ENCODE measurements at places on chromosomes 13 and 19.

DNA sequence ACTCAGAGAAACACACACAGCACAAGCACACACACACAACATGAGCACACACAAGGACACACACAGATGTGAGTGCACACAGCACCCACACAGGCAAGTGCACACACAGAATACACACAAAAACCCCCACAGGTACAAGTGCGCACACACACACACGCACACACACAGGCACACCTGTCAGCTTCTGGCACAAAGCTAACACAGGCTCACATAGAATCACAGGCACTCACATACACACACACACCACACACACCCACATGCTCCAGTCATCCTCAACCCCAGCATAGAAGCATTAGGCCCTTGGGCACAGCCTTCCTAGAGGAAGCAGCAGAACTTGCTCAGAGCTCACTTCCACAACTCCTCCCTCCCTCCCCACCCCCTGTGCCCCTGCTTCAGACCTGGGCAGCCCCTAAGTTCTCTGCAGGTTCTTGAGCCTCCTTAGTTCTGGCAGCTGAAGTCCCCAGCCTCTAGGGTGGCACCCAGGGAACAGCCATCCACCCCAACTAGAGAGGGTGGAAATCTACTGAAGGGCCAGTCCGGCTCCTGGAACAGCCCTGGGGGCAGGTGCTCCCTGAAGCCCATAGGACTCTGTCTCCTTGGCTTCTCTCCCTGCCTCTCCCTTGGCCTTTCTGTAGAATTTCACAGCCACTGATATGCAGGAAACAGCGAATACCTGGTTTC lies 129.9 kb upstream of the VSTM2B start:
- DNase-seq: no peak

- DNase-seq: no peak
Observed at GRCh38 chr19:15021286-15022007, 27.8 kb upstream of the CASP14 start.

GRCh38 chr13:110119935-110120905 lies 186.7 kb downstream of the COL4A1 start:
- DNase-seq: no peak

- DNase-seq: no peak
Observed at GRCh38 chr13:31240921-31241320, 41.1 kb downstream of the B3GLCT start.

DNA sequence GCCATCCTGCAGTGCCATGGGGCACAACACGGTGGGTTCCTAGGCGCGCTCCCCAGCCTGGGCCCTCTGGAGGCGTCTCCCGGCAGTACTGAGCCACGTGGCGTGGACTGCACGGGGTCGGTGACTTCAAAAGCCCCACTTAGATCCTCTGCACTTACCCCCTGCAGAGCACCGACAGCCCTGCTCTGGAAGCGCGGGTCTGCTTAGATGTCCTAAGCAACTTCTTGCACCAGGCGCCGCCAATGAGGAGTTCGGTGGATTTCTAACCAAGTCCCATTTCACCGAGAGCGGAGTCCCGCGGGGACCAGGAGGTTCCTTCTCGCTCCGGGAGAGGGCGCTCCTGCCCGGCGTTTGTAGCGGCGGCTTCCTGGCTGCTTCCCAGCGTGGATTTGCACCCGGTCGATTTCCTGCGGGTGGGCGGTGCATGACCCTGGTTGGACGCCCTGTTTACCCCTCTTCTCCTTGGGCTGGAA lies 25.2 kb upstream of the ZNF845 start:
- DNase-seq: no peak
